Stimulated activated CD8-positive, alpha-beta memory T cell treated with anti-CD3 and anti-CD28 coated beads, Interleukin-15, amount 100 ng/mL, for 48 hours (primary cell): ENCODE measurements at places on chromosomes 7 and 10.

- DNase-seq = no peak
Measured at GRCh38 chr7:96426027-96426426, 104.1 kb upstream of the SLC25A13 start.

DNA sequence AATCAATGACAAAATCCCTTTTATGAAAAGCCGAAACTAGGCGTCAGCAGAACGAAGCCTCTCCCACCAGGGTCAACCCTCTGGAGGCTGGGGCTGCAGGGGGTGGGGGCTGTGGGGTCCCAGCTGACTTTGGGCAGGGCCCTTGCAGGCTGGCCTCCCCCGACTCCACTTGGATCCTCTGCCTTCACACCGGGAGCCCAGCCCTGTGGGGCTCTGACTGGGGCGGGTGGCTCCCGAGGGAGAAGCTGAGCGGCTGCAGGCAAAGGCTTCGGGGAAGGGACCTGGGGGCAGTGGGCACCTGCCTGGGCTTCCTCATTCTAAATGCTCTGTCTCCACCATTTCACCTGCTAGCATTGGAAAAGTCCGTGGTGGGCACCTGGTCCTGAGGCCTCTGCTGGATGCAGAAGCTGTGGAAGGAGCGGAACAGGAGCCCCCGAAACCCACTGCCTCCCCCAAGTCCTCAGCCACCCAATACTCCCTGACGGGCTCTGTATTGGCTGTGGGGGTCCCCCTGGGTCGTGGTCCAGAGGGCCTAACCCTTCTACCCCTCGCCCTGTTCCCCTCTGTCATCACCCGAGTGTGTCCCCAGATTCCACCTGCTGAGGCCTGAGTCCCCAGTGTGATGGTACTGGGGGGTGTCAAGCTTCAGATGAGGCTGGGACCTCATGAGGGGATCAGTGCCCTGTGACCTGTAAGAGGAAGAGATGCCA lies 108.6 kb downstream of the DNAJB6 start:
- no peak for DNase-seq

- no peak for DNase-seq
Measured at GRCh38 chr7:73683788-73684693, 644 bp downstream of the BUD23 start.

GRCh38 chr10:43255634-43256431 lies 11.0 kb downstream of the RASGEF1A start:
- no peak for DNase-seq

- DNase-seq = no peak
Measured at GRCh38 chr7:6553448-6554044, 2.3 kb upstream of the GRID2IP start.

DNA sequence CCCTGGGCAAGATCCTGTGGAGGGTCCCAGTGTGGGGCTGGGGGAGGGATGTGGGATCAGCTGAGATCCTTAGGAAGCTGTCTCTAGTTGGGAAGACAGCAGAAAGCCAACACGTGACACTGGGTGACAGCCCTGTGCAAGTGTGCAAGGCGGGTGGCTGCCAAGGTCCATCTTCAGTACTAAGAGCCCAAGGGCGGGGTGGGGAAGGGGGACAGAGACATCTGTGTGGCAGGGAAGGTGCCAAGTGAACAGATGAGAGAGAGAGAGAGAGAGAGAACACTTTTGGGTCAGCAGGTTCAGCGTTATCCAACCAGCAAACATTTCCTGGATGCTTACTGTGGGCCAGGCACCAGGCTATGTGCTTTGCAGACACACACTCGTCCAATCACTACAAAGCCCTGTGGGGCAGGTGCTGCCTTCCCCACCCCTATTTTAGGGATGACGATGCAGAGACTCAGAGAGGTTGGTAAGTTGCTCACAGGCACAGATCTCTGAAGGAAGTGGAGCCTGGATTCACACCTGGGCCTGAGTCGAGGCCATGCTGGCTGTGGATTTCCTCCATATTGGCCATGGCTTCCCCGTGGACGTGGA lies 135.7 kb downstream of the GRK5 start:
- no peak for DNase-seq

DNA sequence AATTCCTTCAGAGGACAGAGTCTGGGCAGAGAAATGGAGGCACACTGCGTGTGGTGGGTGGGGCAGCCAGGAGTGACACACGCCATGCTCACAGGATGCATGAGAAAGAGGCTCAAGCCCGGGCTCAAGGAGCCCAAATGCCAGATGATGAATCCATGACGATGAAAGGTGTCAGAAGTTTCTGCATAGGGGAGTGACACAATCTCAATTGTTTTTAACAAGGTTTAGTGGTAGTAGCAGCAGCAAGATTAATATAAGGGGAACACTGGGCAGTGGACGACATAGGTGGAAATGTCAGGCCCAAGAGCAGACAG lies 126.1 kb downstream of the TNS3 start:
- DNase-seq = no peak

DNA sequence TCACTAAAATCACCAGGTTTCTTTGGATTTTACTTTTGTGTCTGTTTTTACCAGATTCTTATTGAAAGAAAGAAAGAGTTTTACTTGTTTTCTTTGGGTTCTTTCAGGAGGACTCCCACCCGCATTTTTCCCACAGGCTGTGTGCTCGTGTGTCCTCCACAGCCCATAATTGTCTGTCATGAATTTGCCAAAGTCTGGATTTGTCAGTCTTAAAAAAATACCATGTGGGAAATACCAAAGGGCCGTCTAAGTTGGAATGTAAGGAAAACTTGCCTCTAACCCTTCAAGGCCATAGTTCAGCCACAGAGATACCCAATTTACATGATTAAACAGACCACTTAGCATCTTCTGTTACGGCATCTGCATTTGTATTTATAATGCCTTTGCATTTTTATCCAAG lies 41.3 kb upstream of the INHBA start:
- no peak for DNase-seq

DNA sequence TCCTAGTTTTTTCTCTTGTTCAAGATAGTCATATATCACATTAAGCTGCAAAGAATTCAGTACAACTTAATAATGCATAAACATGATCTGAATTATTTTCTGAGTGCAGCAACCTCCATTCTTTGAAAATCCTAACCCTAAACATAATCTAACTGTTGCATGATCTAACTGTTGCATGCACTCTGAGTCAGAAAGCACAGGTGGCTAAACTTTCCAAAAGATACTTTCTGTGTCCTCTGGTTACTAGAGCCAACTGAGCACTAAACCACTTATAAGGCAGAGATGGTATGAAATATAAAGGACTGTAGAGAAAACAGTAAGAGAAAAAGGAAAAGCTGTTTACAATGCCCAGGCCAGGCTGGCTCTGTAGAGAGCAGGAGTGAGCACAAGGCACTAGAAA lies 23.0 kb upstream of the FAM133B start:
- no peak for DNase-seq

DNA sequence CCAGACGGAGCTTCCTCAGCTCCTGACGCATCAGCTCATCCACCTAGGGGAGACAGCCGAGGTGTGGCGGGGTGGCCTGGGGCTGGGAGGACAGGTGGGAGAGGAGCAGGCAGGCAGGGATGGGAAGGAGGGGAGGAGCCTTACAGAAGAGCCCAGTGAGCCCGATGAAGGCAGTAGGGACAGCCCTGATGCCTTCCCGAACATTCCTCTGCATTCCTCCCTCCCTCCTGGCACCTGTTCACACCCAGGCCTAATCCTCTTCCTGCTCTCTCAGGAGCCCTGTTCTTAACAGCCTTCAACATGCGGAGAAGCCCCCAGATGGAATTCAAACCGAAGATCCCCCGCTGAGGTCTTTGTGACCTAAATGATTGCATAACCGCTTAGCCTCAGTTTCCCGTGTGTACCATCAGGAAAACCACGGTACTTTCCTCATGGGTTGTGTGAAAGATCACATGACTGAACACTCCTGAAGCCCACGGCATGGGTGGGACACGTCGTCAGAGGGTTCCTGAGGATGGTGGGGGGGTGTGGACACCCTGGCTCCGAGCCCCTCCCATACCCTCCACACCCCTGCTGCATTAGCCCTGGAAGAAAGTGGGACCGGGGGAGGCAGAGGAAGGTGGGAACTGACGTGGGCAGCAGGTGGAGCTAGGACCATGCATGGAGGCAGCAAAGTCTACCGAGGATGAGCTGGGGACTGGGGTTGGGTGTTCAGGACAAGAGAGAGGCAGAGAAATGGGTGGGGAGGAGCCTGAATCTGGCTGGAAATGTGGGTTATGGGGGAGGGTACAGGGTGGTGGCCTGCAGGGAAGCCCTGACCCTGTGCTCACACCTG lies 8.8 kb upstream of the ASB10 start:
- no peak for DNase-seq

GRCh38 chr10:116587878-116588591 lies 2.7 kb upstream of the PNLIPRP1 start:
- no peak for DNase-seq
